ENCODE measurements at places on chromosomes 2 and 18.
A peak's percentile ranks its signal among the peaks of the same experiment; 100 is the strongest.

DNA sequence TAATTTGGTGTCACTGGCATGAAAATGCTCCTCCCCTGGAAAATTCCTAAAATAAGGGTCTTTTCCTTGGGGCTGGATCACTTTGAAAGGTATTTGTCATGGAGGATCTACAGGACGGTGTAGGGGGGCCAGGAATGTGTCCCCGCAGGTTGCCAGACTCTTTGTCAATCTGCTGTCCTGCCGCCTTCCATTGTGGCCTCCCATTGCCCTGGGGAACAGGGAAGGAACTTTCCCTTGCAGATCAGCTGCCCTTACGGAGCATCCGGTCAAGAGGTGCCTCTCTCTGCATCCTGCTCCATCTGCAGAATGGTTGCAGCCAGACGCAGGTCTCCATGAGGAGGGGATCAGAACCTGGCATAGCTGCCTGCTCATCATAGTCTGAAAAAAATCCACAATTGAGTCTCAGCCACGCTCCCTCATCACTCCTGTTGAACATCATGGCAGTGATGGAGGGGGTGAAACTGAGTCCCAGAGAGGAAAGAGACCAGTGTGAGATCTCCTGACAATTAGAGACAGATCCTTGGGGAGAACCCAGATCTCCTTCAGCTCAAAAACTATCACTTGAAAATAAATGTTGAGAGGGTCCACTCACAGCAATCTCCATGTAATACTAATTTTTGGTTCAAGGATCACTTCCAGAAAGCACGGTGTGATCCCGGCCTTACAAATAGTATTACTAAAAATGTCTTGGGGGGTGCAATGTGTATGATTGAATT lies 244.8 kb downstream of the MYCN start:
- DNase-seq, result no peak

DNA sequence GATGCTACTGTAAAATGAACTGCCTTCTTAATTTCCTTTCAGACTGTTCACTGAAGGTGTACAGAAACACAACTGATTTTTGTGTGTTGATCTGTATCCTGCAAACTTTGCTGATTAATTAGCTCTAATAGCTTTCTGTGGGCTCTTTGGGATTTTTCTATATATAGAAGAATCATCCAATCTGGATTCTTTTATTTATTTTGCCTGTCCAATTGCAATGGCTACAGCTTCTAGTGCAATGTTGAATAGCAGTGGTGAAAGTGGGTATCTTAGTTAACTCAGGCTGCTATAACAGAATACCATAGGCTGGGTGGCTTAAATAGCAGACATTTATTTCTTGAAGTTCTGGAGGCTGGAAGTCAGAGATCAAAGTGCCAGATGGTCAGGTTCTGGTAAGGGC lies 74.4 kb downstream of the ID2 start:
- no peak for DNase-seq

DNA sequence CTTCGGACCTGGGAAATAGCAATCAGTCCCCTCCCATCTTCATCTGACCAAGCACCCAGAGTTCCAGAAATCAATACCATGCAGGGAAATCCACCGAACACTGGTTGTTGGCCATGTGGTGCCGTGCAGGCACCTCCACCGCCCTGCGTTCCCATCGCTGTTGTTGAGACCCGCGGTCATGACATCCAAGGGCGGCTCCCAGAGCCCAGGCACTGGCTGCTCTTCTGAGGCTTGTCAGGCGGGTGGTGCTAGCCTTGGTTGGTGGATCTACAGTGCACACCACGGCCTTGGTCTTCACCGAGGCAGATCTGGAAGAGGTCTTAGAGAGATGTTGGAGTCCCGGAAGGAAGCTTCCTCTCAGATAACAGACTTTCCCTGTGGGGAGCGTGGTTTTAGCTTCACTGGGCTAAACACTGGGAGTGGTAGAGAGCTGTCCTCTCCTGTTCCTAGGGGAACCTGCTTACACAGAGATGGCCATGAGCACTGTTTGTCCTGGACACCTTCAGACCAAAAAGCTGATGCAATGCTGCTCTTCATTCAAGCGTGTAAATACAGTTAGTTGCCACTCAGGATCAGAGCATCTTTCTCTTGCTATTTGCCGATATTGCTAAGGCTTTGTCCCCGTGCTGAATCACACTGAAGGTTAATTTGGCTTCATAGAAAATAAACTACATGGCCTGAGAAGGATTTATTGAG lies 58.3 kb downstream of the SMIM21 start:
- DNase-seq, result peak; percentile 4

- DNase-seq, result no peak
Observed at GRCh38 chr2:28640908-28641300, 110.7 kb upstream of the PPP1CB start.

- DNase-seq, result no peak
Observed at GRCh38 chr2:85589982-85590791, 5.4 kb upstream of the RNF181 start.

DNA sequence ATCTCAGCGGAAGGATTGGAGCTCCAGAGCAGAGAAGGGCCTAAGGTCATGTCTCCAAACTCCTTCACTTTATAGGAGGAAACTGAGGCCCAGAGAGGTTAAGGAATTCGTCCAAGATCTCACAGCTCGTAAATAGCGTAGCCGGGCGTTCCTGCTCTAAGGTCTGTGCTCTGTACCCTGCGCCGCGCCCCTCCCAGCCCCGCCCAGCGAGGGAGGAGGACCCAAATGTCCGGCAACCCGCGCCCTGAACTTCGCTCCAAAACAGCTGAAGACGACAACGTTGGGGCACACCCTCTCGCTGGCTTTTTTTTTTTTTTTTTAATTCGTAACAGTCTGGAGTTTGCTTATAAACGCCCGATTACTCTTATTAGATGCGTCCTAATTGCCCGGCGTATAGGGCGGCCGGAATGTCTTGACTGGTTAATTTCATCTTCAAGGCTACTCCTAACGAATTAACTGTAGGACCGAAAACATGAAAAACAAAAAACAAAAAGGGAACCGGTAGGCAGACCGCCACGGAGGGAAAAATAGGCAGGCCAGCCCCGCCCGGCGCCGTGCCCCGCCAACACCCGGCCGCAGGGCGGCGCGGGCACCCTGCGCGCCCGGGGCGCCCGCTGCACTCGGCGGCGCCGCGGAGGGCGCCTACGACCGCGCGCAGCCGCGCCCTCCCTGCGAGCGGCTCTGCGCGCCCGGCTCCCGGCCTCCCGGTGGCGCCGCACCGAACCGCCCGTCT lies 928 bp upstream of the FOSL2 start:
- peak; percentile 93 for DNase-seq
